ENCODE measurements at places on chromosomes 2 and 18.

GRCh38 chr2:53991948-53992347, 21.2 kb upstream of the PSME4 start:
- no peak for DNase-seq

DNA sequence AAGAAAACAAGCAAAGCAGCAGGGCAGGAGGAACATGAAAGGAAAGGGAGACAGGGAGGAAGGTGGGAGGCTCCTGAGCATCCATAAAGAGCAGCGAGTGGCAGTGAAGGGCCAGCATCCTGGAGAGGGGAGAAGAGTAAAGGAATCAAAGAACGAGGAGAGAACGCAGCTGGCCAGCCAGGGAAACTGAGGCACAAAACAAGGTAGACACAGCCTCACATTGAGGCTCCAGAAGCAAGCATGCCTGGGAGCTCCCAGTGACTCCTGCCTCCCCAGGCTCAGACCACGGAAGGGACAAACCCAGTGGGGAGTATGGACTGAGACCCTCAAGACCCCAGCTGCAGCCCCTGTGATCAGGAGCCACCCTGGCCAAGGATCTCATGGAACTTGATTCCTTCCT, 14.0 kb upstream of the TNS1 start:
- no peak for DNase-seq

GRCh38 chr2:71884303-71885042, 263.2 kb downstream of the CYP26B1 start:
- no peak for DNase-seq

GRCh38 chr2:192030289-192030688, 164.4 kb downstream of the TMEFF2 start:
- no peak for DNase-seq

DNA sequence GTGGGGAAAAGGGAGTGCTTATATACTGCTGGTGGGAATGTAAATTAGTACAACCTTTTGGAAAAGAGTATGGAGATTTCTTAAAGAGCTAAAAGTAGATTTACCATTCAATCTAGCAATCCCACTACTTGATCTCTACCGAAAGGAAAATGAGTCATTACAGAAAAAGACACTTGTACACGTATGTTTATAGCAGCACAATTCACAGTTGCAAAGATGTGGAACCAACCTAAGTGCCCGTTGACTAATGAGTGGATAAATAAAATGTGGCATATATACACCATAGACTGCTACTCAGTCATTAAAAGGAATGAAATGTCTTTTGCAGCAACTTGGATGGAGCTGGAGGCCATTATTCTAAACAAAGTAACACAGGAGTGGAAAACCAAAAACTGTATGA, 29.5 kb downstream of the FLACC1 start:
- no peak for DNase-seq

DNA sequence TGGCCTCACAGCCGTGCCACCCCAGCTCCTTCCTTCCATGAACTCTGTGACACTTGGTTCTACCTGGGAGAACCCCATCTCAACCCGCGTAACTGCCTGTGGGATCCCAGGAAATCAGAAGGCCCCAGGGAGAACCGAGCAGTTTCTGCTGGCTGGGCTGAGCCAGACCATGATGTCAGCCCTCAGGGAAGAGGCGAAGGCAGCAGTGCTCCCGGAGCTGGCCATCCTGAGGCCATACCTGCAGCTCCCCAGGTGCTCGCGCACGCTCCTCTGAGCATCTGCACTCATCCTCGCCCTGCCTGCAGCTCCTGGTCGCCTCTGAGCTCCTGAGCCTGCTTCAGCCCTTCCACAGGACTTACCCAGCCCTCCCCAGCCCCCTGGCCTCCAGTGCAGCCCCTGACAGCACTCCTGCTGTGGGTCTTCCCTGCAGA, 186.1 kb downstream of the SEPTIN10 start:
- DNase-seq, result no peak

GRCh38 chr2:10220902-10221391, 81.8 kb upstream of the HPCAL1 start:
- no peak for DNase-seq

GRCh38 chr2:100812573-100812972, 7.4 kb upstream of the NPAS2 start:
- no peak for DNase-seq

DNA sequence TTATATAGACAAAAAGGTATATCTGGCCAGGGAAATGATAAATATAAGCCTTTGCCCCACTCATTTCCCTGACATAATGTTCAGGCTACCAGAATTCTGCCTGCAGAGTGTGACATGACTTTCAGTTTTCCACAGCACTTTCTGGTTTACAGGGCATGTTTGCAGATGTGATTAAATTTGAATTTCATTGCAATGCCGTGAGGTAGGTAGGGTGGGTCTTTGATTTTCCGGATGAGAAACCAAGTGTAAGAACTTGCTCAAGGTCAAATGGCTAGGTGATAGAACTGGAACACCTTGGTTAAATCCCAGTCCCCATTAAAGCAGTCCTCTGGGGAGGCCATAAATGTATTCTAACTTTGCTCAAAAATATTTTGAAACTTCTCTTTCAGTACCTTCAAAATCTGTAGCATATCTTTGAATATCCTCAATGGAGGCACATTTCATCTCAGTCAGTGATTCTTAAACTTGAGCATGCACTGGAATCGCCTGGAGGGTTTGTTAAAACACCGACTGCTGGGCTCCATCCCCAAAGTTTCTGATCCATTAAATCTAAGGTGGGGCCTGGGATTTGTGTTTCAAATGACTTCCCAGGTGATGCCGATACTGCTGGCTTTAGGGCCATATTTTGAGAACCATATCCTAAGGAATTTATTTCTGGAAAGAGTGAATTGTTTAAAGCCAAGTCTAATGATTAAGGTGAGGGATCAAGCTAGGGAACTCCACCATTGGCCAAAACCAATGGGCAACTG, 35.0 kb downstream of the MRPL33 start:
- DNase-seq, result no peak

DNA sequence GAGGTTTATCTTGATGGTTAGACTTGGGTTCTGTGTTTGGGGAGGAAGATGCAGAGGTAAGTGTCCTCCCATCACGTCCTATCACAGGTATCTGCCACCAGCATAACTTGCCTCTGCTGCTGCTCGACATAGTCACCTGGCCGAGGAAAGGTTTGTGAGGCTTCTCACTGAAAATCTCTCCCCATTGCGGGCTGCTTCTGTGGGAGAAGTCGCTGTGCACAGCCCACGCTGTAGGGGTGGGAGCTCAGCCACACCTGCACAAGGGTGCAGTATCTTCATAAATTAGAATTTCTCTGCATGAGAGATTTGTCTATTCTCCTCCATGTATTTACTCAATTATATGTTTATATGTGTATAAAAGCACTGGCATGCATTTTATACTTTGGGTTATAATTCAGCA, 415.7 kb upstream of the MYT1L start:
- DNase-seq, result no peak

GRCh38 chr2:144230448-144231085, 289.4 kb downstream of the ZEB2 start:
- DNase-seq, result no peak

GRCh38 chr2:219002395-219003266, 9.4 kb upstream of the CRYBA2 start:
- DNase-seq, result no peak

DNA sequence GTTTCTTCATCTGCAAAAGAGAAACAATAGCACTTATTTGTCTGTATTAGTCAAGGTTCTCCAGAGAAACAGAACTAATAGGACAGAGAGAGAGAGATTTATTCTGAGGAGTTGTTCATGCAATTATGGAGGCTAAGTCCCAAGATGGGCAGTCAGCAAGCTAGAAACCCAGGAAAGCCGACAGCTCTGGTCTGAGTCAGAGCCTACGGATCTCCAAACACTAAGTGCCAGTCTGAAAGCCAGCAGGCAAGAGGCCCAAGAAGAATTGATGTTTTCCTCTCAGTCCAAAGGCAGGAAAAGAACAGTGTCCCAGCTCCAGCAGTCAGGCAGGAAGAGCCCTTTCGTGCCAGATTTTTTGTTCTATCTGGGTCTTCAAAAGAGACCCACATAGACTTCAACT, 36.5 kb upstream of the SLC66A3 start:
- DNase-seq, result no peak

- no peak for DNase-seq
Observed at GRCh38 chr2:46377101-46377581, 79.9 kb downstream of the EPAS1 start.

- DNase-seq, result no peak
Observed at GRCh38 chr18:12779456-12779855, 76.6 kb downstream of the PSMG2 start.

- no peak for DNase-seq
Observed at GRCh38 chr2:108587621-108588020, 53.4 kb downstream of the LIMS1 start.

GRCh38 chr18:73461780-73462059, 593.9 kb upstream of the NETO1 start:
- no peak for DNase-seq

All from activated gamma-delta T cell treated with anti-CD3 and anti-CD28 coated beads, Interleukin-2, amount 50 U/mL, for 16 hours (primary cell).